ENCODE measurements at places on chromosomes 2 and 18. TPM values are rescaled to one million over a fixed set of nuclear protein-coding genes. Genes with fewer than 3 reads are reported as not detected.

The SPDYA gene
- 6.5 TPM for total RNA-seq

The DCDC2C gene
- total RNA-seq: not detected

The ACVR1C gene
- total RNA-seq: 0.63 TPM

The ECEL1 gene
- not detected for total RNA-seq

The GAL3ST2 gene
- total RNA-seq: 0.25 TPM

The SPEG gene
- 22.7 TPM for total RNA-seq

The ALLC gene
- not detected for total RNA-seq

The UGT1A3 gene
- not detected for total RNA-seq

The CRACDL gene
- total RNA-seq: not detected

The SP5 gene
- not detected for total RNA-seq

The STEAP3 gene
- total RNA-seq: 50.9 TPM

The UGT1A8 gene
- 0.09 TPM for total RNA-seq

The ANAPC1 gene
- total RNA-seq: 61.1 TPM

The TLX2 gene
- not detected for total RNA-seq

The CPO gene
- total RNA-seq: not detected

The POTEC gene
- total RNA-seq: not detected

The ANKRD39 gene
- total RNA-seq: 6.1 TPM

The HOXD9 gene
- not detected for total RNA-seq

The DQX1 gene
- 0.27 TPM for total RNA-seq

The DUSP19 gene
- 4.8 TPM for total RNA-seq

The SERPINB7 gene
- total RNA-seq: 0.27 TPM

The MLPH gene
- total RNA-seq: 5.2 TPM

The CCDC141 gene
- 2.7 TPM for total RNA-seq

The LYPD6 gene
- total RNA-seq: not detected

The AQP12A gene
- not detected for total RNA-seq

The SH3BP4 gene
- total RNA-seq: 49.7 TPM

The IL1RL1 gene
- 4.9 TPM for total RNA-seq

The NFATC1 gene
- total RNA-seq: 3.0 TPM

The GALNT5 gene
- 11.4 TPM for total RNA-seq

The XIRP2 gene
- total RNA-seq: 0.09 TPM

The TWIST2 gene
- 15.8 TPM for total RNA-seq

The ABCG8 gene
- total RNA-seq: not detected

All from fibroblast of the aortic adventitia (primary cell).